Femur (tissue), 1 donor: ENCODE measurements at places on chromosomes 7 and 10.

DNA sequence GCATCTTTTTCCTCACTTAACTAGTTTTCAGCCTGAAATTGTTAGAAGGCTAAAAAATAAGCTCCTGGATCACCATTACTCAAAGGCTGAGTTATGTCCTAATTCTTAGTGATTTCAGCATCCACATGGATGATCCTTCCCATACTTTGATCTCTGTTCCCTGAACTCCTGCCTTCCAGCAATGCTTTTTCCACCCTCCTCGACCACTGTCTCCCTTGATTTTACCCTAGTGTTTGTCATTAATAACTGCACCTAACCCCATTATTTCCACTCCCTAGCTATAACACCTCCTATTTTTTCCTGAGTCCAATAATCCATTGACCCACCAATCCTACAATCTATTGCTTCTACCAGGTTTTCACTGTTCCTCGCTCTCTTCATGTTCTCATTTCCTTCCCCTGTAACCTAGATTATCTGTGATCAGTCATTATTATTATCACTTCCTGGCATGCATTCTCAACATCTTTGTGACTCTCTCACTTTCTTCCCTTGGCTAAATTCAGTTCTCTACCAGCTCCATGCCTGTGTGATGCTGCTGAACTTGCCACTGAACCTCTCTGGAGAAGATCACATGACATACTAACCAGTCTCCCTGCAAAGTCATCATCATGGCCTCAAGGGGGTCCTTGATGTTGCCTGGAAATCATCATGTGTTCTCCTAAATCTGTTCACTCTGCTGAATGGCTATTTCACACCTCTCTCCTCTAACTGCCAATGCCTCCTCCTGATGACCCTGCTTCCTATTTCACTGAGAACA is 6.5 kb upstream of the CALU start:
- DNase-seq = no peak

DNA sequence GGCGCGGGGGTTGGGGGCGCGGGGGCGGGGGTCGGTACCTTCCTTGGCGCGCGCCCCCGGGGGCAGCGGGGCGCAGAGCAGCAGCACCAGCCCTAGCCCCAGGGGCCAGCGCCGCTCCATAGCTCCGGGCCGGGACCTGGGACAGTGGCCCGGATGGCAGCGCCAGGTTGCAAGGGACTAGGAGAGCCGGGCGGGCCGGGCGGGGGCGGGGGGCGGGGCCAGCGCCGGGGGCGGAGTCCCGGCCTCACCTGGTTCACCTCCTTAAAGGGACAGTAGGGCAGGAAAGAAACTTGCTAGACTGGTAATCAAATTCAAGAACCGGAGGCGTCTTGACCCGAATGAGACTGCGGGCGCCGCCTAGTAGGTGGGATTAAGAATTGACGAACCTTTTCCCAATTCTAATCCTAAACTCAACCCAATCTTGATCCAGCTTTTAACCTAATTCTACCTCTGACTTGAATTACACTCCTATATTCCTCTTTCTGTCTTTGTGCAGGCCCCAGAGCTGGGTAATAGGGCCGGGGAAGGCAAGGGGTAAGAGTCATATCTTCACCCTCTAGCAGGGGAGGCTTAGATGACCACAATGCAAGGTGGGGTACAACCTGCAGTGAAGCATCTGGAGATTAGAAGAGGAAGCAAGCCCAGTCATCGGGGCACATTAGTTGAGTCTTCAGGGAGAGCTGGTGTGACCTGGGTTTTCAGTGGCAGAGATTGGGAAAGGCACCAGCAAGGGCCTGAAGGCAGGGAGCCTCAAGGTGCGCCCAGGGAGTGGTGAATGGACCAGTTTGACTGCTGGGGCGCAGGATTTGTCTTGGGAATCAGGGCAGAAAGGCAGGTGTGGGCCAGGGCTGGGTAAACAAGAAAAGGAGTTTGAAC is at the start of gene EPHA1:
TSS of gene EPHA1 (minus strand) at position 171 of the 876 bp plus-strand sequence. CDS start at position 120, 51 bp downstream.
- DNase-seq = no peak

DNA sequence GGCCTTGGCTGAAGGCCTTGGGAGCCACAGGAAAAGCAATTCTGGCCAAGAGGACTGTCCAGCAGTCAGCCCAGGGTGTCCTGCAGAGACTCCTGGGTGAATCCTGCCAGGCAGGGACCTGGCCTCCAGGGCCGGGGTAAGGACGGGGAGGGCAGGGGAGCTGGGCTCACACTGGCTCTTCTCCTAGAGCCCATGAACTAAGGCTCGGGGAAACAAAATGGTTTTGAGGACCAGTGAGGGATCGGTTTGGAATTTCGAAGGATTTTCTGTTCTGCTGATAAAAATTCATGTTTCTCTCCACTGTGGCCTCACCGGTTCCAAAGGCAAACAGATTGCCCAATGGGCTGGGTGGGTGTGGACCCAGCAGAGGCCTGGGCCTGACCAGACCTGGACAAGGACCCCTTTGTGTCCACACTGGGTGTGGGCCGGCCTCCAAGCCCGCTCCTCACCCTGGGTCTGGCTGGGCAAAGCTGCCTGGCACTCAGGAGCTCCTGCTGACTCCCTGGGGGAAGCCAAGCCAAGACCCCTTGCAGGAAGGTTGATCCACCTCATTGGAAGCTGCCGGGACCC is 27.3 kb downstream of the FAM20C start:
- DNase-seq = peak; percentile 69

- DNase-seq = peak; percentile 51
Observed at GRCh38 chr10:87053111-87053510, 33.0 kb downstream of the FAM25A start.

DNA sequence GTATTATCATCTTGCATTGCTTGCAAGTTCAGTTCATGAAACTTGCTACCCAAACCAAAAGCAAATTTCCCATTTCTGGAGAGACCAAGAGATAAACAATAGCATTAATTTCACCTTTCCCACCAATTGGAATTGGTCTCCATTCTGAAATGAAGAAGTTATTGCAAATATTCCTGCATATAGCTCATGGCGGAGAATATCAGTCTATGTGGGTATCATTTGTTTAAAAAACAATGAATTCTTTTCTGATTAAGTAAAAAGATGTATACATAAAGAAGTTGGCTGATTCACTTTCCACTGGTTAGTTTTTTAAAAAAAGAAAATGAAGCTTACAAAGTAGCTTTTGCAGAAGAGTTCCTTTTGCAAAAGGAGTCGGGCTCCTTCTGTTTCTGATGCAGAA is 19.5 kb upstream of the ANK3 start:
- no peak for DNase-seq

DNA sequence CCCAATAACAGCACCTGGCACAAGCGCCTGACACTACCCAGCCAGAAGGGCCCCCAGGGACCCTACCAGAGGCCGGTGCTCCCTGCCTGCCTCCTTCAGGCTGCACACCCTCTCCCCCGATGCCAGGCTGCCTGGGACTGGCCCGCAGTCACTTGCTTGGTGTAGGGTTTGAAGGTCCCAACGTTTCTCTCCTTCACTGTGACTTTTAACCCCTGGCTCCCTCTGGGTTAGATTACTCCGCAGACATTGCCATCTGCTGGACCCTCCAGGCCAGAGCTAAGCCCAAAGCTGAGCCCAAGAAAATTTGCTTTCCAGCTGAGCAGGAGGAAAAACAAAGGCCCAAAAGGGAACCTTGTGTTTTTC is 6.9 kb downstream of the CDHR1 start:
- DNase-seq = no peak
